ENCODE measurements at places on chromosomes 1 and 21.

DNA sequence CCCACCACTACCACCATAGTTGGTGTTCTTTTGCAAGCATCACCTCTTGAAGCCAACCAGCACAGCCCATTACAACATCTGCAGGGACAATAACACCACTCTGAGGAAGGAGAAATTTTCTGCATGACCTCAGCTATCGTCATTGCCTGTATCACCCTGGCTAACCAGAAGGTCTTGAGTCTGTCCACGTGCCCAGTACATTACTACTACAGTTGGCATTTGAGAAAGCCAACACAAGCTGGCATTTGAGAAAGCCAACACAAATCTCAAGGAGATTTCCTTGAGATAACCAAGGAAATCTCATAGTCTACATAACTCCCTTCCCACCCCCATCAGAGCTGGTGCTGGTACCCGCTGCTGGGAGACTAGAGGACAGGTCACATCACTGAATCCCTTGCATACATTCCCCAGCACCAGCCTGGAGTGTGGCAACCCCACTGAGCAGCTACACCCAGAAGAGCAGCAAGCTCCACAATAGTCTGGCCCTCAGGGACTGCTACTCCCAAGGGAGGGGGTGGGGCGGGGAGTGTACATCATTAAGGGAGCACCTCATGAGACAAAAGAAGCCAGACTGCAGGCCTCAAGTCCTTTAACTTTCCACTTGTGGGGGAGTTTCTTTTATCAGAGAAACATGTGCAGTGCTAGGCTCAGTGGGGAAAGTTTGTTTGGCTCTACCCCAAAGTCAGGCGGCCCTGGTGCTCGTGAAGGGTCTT lies 46.0 kb upstream of the GUCA2A start:
- no peak for DNase-seq

DNA sequence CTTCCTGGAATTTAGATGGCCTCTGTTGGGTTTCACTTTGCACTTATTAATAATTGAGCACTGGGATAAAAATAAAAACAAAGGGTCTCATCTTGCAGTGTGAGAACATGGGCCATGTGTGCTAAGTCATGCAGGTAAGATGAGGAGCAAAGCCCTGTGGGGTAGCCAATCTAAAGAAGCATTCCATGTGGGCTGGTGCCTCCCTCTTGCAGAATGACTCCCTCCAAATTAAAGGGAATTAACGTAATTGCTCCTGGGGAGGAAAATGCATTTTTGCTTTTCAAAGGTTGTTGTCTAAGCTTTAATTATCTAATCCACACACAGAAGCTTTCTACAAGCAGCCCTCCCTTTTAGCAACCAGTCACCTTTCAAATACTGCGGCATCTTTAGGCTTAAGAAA lies 69.8 kb downstream of the CDC14A start:
- DNase-seq = peak; percentile 17

DNA sequence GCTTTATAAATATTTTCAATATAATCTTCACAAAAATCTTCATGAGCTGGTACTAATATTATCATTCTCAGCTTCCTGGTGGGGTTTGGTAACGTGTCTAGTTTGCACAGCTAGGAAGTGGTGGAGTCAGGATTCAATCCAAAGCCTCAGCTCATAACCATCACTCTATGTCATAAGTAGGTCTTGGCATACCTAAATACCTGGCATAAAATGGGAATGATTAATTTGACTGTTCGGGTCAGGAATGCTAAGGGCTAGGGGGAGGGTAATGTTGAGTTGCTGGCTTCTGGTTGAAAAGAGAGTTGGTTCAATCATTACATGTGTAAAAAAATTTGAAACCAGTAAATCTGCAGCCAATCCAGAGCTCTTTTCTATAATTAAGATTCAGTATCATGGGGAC lies 5.6 kb upstream of the SAMSN1 start:
- DNase-seq = no peak

DNA sequence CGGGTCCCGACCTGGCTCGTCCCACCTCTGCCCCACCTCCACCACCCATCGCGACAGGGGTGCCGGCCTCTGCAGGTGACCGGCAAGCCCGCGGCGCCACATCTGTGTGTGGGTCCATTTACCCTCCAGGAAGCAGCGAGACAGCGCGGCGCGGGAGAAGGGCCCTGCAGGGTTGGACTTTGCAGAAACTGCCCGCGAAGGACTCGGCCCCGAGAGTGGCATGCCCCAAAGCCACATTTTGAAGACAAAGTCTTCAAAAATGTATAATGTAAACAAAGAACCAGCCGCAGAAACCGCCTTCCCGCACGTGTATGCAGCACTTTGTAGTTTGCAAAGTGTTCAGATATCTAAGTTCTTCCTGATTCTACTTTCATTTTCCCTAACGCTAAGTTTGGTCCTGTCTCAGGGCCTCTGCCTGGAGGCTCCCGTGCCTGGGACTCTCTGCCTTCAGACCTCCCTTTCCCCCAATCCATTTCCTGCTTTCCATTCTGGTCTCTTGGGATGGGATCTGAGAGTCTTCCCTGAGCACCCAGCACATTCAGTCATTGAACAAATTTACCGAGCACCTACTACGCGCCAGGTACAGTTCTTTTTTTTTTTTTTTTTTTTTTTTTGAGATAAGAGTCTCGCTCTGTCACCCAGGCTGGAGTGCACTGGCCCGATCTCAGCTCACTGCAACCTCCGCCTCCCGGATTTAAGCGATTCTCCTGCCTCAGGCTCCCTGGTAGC lies 524 bp upstream of the TMCO4 start:
- DNase-seq = peak; percentile 29

GRCh38 chr1:217495249-217495648 lies 135.6 kb downstream of the GPATCH2 start:
- DNase-seq = no peak

DNA sequence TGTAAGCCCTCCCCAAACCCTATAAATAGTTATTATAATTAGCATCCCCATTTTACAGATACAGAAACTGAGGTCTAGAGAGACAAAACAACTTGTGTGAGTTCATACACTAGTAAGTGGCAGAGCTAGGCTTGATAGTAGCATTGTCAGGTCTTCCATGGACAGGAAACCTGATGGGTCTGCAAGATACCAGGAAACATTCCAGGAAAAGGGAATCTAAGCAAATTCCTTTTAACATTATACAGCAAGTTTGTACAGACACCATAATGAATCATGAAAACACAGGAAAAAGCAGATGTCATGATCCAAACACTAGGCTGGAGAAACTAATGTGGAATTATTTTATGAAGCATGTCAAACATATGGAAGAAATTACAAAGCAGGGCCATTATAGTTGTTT lies 89.1 kb upstream of the KCNK2 start:
- DNase-seq = no peak

GRCh38 chr1:32062867-32063230 lies 9.9 kb upstream of the TMEM39B start:
- no peak for DNase-seq

- no peak for DNase-seq
Measured at GRCh38 chr1:38727684-38728584, 131.6 kb downstream of the RRAGC start.

DNA sequence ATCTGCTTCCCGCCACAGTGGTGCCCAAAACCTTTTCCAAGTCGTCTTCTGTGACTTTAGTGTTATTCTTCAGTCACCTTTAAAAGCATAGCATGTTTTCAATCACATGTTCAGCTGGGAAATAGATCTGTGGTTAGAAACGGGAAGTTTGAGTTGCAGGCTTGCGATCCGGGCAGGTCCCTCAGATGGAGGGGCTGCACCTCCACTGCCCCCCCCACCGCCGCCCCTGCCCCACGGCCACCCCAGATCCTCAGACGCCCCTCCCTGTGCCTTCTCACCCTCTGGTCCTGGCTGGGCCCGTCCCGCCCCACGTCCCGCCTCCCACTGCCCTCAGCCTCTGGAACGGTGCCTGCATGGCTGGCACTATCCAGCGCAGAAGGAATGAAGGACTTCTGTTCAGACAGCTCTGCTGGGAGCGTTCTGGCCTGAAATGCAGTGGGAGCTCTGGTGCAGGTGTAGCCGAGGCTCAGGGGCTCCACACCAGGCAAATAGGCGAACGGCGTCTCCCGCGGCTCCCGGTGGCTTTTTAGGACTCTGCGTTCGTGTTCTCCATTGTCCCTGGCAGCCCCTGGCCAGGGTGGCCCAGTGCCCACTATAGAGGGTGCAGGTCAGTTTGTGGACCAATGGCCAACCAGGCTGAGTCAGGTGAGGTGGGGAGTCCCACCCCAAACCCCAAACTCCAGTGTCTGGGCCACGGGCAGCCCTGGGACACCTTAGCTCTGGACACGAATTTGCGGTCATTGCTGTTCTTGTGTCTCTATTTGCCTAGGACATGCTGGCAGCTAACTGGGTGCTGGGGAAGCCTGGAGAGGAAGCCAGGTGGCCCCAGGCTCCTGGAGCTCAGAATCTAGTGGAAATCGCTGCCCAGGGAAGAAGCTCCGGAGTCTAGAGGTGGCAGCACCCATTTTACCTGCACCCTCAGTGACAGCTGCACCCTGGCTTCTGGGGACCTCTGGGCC lies 67.1 kb downstream of the FAAP20 start:
- DNase-seq = no peak

- no peak for DNase-seq
Measured at GRCh38 chr21:43354666-43355065, 72.3 kb downstream of the SIK1 start.

DNA sequence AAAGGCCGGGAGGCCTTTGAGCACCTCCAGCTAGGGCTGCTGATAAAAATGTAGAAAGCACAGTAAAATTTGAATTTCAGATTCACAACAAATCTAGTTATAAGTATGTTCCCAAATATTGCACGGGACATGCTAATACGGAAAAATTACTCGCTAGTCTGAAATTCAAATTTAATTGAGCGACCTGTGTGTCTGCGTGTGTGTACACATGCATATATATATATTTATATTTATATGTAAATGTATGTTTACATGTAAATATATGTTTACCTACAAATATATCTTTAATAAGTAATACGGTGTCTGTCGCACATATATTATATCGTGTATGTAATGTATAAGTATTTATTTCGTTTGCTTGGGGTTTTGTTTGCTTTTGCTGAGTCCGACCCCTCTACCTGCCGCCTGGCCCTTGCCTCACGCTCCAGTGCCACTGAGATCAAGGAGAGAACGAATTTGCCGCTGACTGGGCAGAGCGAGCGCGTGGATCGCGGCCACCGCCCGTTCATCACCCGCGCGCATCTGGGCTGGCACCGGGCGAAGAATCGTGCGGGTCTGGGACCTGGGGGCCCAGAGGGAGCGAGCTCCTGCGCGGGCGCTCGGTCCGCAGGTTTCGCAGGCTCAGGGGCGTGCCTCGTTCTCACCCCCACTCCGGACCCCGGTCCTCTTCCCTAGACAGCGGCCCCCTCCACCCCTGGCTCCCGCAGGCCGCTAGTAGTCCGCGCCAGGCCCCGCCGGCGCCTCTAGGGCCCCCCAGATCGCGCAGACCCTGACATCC lies 534 bp upstream of the WRAP73 start:
- no peak for DNase-seq
